Urinary bladder (tissue), 4 donors: ENCODE measurements at places on chromosomes 11 and 22. TPM values are rescaled to one million over a fixed set of nuclear protein-coding genes. Genes with fewer than 3 reads are reported as not detected.

The BRSK2 gene
- 3.0 TPM for total RNA-seq

The RTN3 gene
- total RNA-seq, result 79.8 TPM

The CRYBB1 gene
- total RNA-seq, result 1.6 TPM

The TENM4 gene
- 27.8 TPM for total RNA-seq

The CABP7 gene
- 0.11 TPM for total RNA-seq

The ATP5MG gene
- 70.1 TPM for total RNA-seq

The GTSE1 gene
- total RNA-seq, result 6.6 TPM

DNA sequence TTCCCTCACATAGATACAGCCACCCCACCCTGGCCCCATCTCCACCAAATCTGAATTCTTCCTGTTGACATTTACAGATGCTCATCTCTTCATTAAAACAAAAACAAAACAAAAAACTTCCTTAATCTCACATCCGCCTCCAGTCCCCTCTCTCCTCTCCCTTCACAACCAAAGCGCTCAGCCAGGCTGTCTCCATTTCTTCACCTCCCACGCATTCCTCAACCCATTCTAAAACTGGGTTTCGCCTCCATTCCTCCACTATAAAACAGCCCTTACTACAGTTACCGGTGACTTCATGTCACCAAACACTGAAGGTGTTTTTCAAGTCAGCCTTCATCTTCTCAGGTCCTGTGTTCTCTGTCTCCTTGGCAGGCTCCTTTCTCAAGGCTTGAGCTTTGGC is 9.6 kb downstream of the BACE1-AS start:
- no peak for DNase-seq

- DNase-seq, result no peak
These were observed 4.5 kb downstream of the FOXR1 start for GRCh38 chr11:118975771-118976709.

- no peak for DNase-seq
These were observed 409.5 kb upstream of the SYN3 start for GRCh38 chr22:33467620-33468095.

DNA sequence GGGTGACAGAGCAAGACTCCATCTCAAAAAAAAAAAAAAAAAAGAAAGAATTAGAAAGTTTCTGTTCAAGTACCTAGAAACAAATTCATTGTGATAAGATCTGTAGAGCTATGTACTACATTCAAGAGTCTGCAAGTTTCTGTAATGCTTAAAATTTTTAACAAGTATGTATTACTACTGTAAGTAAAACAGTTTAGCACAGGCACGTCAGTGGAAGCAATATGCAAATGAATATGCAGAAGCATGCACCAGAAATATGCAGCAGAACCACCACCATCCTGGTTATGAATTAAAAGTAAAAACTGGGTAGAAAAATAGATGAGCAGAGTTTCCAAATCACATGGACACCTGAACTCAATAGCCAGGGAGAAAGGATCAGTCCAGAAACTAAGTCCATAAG is 19.3 kb downstream of the SBF2 start:
- no peak for DNase-seq

- DNase-seq, result no peak
These were observed 17.4 kb downstream of the AMOTL1 start for GRCh38 chr11:94785509-94785908.

DNA sequence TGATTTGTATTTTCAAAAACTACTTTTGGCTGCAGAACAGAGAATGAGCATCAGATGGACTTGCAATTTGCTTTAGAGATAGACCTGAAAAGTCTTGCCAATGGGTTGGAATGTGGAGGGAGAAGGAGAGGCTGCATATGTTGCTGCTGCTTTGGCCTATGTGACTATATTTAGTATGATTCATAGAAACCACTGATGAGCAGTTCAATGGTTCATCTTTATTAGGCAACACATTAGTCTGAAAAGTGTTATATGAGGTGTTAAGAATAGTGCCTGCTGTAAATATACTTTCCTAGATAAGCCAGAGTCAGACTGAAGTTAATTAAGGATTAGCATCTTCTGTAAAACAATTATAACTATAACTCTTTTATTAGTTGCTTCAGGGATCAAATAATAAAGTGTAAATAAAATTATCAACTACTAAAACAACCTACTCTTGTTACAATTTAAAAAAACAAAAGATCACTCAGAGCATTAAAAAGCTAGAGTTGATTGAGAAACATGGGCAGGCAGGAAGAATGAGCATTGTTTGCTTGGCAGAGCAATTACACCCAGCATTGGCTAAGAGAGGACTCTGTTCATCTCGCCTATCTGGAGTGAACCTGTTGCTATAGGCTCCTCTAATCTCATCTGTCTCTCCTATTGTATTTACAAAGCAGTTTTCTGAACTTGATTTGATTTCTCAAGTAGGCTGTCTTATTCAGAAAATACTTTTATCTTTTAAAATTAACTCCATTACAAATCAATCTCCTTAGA is 36.3 kb downstream of the HORMAD2 start:
- DNase-seq, result no peak

DNA sequence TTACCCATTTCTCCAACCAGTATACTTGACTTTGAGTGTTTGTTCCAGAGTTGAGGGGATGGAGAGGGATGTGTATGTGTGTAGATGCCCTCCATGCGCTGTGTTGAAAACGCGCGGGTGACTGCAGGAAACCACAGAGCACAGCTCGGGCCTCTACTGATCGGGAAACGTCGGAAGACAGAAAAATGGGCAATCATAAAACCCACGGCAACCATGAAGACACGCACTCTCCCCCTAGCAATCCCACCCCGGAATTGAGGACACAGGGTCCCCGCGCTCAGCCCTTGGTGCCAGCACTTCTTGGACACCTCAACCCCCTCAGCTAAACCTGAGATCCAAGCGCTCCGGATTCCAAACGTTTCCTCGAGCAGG is 251 bp upstream of the UQCC3 start:
- no peak for DNase-seq

- DNase-seq, result no peak
These were observed 3.1 kb upstream of the ARHGEF12 start for GRCh38 chr11:120332822-120333716.

- no peak for DNase-seq
These were observed 177.4 kb downstream of the BUD13 start for GRCh38 chr11:116595305-116595880.

- no peak for DNase-seq
These were observed 86.1 kb upstream of the WNT7B start for GRCh38 chr22:46062971-46063631.

DNA sequence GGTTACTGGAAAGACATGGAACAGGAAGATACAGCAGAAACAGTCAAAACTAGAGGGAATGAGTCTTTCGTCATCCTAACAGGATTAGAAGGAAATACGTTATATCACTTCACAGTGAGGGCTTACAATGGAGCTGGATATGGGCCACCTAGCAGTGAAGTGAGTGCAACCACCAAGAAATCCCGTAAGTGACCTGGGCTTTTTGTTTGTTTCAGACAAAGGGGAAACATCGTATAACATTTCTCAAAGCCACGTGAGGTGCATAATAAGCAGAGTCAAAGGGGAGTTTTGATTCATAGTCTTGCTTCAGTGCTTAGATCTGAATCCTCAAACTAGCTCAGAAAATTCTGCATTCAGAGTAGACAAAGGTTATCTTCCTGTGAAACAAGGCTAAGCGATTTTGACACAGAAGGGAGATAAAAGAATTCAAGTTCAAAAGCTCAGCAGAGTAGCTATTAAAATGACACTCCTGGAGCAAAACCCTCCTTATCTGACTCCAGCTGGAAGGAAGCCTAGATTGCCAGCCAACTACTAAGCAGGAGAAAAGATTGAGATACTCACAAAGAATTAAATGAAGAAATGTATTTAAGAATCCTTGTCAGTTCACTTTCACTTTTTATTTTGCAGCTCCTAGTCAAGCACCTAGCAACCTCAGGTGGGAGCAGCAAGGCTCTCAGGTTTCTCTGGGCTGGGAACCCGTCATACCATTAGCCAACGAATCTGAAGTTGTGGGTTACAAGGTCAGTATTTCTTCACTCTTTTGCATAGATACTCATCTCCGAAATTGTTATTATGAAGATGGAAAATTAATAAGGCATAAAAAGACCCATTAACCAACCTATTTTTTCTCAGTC is 346.4 kb upstream of the ARHGAP42 start:
- DNase-seq, result no peak

GRCh38 chr11:76664578-76665061 is 5.9 kb downstream of the LRRC32 start:
- DNase-seq, result no peak

DNA sequence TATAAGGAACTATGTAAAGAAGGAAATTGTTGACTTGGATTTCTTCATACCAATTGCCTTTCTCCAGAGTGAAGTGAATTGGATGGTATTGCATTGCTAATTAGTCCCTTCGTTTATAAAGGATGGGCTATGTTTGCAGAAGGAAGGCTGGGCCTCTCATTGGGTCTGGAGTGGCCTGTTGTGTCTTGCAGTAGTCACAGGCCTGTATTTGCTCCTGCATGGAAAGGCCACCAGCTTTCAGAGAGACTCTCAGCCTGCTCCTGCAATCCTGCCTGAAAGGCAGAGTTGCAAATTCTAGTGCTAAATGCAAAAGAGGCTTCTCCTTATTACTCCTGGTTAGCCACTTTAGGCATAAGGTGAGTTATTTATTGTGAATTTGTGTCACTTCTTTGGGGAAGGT is 103.8 kb downstream of the EXT2 start:
- DNase-seq, result no peak

DNA sequence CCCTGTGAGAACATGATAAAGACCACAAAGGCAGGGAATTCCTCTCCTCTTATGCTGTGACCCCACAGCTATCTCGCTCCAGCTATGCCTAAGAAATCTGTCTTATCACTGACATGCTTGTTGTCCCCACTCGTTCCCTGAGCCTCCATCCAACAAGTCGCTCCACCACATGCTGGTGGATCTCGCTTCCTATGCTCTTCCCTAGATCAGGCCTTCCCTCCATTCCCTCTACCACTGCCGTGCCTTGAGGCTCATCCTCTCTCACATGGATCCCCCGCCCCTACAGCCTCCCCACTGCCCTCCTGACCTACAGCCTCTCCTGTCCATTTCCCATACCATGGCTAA is 1.4 kb upstream of the DGAT2 start:
- DNase-seq, result no peak
